Purkinje cell (primary cell): ENCODE measurements at places on chromosomes 11 and 22. TPM values are rescaled to one million over a fixed set of nuclear protein-coding genes. Genes with fewer than 3 reads are reported as not detected.

SNX32 gene
- 2.2 and 4.6 TPM in 2 replicates for polyA plus RNA-seq

DUSP8 gene
- polyA plus RNA-seq: 0.60 and 0.62 TPM in 2 replicates

BTG4 gene
- not detected in 2 replicates for polyA plus RNA-seq

H19 gene
- not detected in 2 replicates for polyA plus RNA-seq

P2RX6 gene
- polyA plus RNA-seq: 0.42 and 0.69 TPM in 2 replicates

PTPRCAP gene
- 1.0 TPM in 1 of 2 replicates, not detected in the other for polyA plus RNA-seq

HMOX1 gene
- not detected in 2 replicates for polyA plus RNA-seq

ZNF214 gene
- polyA plus RNA-seq: 4.1 and 5.0 TPM in 2 replicates

LGR4 gene
- polyA plus RNA-seq: 103 and 137 TPM in 2 replicates

GPR83 gene
- polyA plus RNA-seq: 0.94 TPM in 1 of 2 replicates, not detected in the other

OR10A2 gene
- 0.19 and 0.46 TPM in 2 replicates for polyA plus RNA-seq

GSTT4 gene
- not detected in 2 replicates for polyA plus RNA-seq

NPAS4 gene
- 0.16 TPM in 1 of 2 replicates, not detected in the other for polyA plus RNA-seq

IRF7 gene
- polyA plus RNA-seq: not detected in 2 replicates

WNT11 gene
- 10.8 and 14.9 TPM in 2 replicates for polyA plus RNA-seq

MAP6 gene
- 115 and 139 TPM in 2 replicates for polyA plus RNA-seq

MMP27 gene
- not detected in 2 replicates for polyA plus RNA-seq

MYEOV gene
- not detected in 2 replicates for polyA plus RNA-seq

MTMR3 gene
- 3.9 and 6.5 TPM in 2 replicates for polyA plus RNA-seq

DEFB131B gene
- not detected in 2 replicates for polyA plus RNA-seq

MYH9 gene
- polyA plus RNA-seq: 0.84 and 7.9 TPM in 2 replicates

MAJIN gene
- polyA plus RNA-seq: 3.6 and 3.8 TPM in 2 replicates

KCNQ1 gene
- not detected in 2 replicates for polyA plus RNA-seq

OR6A2 gene
- polyA plus RNA-seq: not detected in 2 replicates

GVQW3 gene
- polyA plus RNA-seq: 0.80 and 3.0 TPM in 2 replicates

ADM gene
- polyA plus RNA-seq: not detected in 2 replicates

IFITM1 gene
- polyA plus RNA-seq: 3.2 and 3.6 TPM in 2 replicates
